ENCODE measurements at places on chromosomes 6 and 20.

GRCh38 chr6:11964729-11965335 is 47.3 kb upstream of the HIVEP1 start:
- DNase-seq = no peak

DNA sequence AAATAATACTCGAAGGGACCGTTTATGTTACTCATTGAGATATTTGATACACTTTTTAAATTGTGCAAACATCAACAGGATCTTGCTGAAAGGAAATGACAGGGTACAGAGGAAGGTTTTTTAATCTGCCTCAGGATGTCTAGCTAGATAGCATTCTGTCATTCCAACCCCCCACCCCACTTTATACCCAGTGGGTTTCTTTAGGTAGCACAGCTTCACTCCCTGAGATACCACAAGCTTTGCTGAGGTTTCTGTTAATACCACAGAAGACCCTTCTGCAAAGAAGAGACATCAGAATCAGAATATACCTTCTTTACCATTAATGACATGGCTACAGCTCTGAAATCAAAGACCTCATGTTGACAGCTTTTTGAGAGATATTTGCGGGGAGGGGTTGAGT is 1.3 kb downstream of the PHACTR2 start:
- no peak for DNase-seq

DNA sequence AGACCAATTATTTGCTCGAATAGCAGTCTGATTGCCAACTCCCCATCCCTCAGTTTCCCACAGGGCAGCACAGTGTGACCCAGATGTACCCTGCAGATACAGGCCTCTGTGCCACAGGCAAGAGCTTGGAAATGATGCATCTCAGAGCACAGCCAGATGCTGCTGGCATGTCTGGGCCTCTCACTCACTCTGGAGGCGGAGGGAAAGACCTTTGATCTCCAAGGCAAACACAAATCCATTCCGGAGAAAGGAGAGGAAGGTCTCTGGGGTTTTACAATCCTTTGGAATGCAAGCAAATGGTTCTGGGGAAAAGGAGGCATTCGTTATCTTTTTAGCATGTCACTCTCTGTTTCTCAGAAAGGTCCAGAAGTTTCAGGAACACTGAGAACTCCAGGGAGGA is 74.2 kb downstream of the RIOK1 start:
- DNase-seq = no peak

GRCh38 chr20:59805786-59806577 is 127.5 kb downstream of the SYCP2 start:
- no peak for DNase-seq

- DNase-seq = no peak
Observed at GRCh38 chr6:32932132-32932868, 8.5 kb downstream of the HLA-DMB start.

GRCh38 chr6:35452183-35453090 is at the start of gene FANCE:
Gene FANCE (plus strand): TSS chr6:35452338. CDS start chr6:35452546, 208 bp downstream.
- DNase-seq = peak; percentile 90

DNA sequence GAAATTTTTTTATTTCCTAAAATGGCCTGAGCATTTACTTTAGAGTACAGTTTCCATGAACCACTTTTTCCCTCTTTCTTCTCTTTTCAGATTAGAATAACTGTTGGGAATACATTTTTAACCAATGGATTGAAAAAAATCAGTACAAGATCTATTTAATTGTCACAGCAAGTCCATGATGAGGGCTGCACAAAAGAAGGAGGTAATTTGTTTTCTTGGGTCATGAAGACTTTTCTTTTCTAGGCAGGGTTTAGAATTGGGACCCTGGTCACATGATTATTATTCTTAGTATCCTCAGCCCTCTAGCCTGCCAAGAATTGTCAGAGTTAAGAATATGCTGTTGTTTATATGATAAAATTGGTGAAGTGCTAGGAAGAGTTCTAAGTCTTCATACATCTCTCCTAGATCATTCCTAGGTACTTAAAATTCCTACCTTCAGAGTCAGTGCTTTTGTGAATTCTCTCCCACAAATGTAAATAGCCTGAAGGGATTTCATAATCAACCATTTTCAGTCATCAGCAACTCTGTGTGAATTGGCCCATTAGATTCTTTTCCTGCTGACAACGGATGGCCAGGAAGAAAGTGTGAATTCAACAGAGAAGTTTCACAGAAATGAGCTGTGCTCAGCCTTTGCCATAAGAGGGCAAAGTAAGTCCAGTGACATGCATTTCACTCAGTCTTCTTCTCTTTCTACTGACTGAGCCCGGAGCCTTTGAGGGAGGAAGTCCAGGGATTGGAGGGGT is 32.4 kb upstream of the TPBG start:
- no peak for DNase-seq

DNA sequence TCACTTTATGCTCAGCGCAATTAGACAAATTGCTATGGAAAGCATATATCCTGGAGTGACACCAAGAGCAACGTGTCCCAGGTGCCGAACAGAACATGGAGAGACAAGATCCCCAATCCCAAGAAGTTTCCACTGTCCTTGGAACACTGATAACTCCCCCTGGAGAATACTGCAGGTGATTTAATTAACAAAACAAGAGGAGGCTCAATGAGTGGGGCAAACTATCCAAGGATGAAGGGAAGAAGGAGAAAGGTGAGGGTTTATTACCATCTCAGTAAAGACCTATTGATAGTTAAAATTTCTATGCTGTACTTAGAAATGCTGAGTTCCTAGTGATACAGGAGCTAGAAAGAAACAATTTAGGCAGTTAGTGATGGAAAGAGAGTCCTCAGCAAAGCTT is 35.7 kb downstream of the EDN1 start:
- DNase-seq = no peak
